ENCODE measurements at places on chromosomes 1 and 21. TPM values are rescaled to one million over a fixed set of nuclear protein-coding genes. Genes with fewer than 3 reads are reported as not detected.

The PCAT6 gene
- total RNA-seq: 1.7 TPM

The CHODL gene
- not detected for total RNA-seq

The RASAL2 gene
- 11.3 TPM for total RNA-seq

The PGLYRP4 gene
- total RNA-seq: not detected

The TLCD4 gene
- 8.3 TPM for total RNA-seq

The APCS gene
- total RNA-seq: not detected

The STRIP1 gene
- total RNA-seq: 41.4 TPM

The KCNE2 gene
- total RNA-seq: not detected

The ADCY10 gene
- not detected for total RNA-seq

The LHX4 gene
- total RNA-seq: 0.04 TPM

The RHD gene
- total RNA-seq: not detected

The LAD1 gene
- total RNA-seq: 310 TPM

The NUCKS1 gene
- total RNA-seq: 101 TPM

The INSRR gene
- not detected for total RNA-seq

The TCHHL1 gene
- not detected for total RNA-seq

The CA6 gene
- not detected for total RNA-seq

The CORT gene
- not detected for total RNA-seq

The TFAP2E gene
- total RNA-seq: 1.4 TPM

The SLAMF7 gene
- 0.46 TPM for total RNA-seq

The DNAH14 gene
- 42.8 TPM for total RNA-seq

The NHLH1 gene
- not detected for total RNA-seq

The SLC1A7 gene
- total RNA-seq: 0.23 TPM

The C1orf141 gene
- total RNA-seq: not detected

The C1QA gene
- total RNA-seq: not detected

The ARHGEF16 gene
- 60.7 TPM for total RNA-seq

The TNFRSF4 gene
- total RNA-seq: 0.17 TPM

The PCP4 gene
- total RNA-seq: not detected

The ASCL5 gene
- total RNA-seq: 2.4 TPM

The BACE2 gene
- 89.2 TPM for total RNA-seq

The FNDC10 gene
- 7.9 TPM for total RNA-seq

The BTG2 gene
- total RNA-seq: 2.2 TPM

The CCDC18 gene
- total RNA-seq: 18.9 TPM

Measured in PC-3 (cell line).